ENCODE measurements at places on chromosomes 3 and 15. TPM values are rescaled to one million over a fixed set of nuclear protein-coding genes. Genes with fewer than 3 reads are reported as not detected.

The CORO2B gene
- 23.1 TPM for total RNA-seq

The SPCS1 gene
- 101 TPM for total RNA-seq

The CCDC9B gene
- total RNA-seq, result not detected

The C3orf38 gene
- 36.3 TPM for total RNA-seq

The CAV3 gene
- not detected for total RNA-seq

The ALG1L2 gene
- total RNA-seq, result 1.4 TPM

The GOLGA8S gene
- 0.33 TPM for total RNA-seq

The RHOV gene
- total RNA-seq, result 0.80 TPM

The ANO10 gene
- total RNA-seq, result 33.7 TPM

The GOLGA6L9 gene
- total RNA-seq, result 6.4 TPM

The LRRC34 gene
- total RNA-seq, result 10.1 TPM

The EFCAB12 gene
- 4.0 TPM for total RNA-seq

The DCLK3 gene
- 0.07 TPM for total RNA-seq

The MANF gene
- total RNA-seq, result 114 TPM

The LMCD1 gene
- 29.0 TPM for total RNA-seq

The SRPRB gene
- 59.8 TPM for total RNA-seq

The IQCF5 gene
- total RNA-seq, result not detected

The FSD2 gene
- not detected for total RNA-seq
